ENCODE measurements at places on chromosomes 3 and 15.

DNA sequence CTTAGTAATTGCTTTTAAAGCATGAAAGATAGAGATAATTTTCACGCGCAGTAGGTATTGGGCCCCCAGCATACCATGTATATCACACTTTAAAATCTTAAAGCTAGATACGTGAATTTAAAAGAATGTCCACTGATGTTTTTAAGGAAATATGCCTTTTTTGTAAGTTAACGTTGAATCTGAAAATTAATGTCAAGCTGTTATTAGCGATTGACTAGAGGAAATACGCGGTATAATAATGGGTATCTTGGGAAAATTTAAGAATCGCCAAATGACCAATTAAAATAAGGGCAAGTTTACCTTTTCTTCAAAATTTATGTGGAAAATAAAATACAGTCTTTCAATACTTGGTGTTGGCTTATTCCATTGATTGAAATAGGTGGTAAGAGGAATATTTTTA lies 13.3 kb upstream of the CHD2 start:
- DNase-seq: no peak

GRCh38 chr3:63064209-63064755 lies 189.1 kb upstream of the CADPS start:
- DNase-seq: no peak

DNA sequence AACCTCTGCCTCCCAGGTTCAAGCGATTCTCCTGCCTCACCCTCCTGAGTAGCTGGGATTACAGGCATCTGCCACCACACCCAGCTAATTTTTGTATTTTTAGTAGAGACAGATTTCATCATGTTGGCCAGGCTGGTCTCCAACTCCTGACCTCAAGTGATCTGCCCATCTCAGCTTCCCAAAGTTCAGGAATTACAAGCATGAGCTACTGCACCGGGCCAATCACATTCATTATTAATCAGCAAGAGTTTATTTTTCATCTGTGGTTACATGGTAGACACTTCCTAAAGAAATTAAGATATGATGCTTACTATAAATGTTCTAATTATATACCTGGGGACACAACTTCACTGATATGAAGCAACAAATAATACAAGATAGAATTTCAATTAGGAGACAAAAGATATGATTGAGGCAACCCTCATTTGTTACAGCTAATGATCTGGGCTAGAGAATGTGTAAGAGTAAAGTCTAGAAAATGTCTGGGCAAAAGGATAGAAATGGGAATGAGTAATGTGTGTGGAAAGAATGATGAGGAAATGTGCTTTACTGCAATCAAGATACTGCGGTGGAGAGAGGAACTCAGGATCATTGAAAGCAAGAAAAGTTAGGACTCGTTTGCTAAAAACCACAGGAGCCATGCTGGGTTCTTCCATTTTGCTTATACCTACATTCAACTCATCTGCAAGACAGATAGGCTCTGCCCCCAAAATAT lies 366.8 kb downstream of the ZIC1 start:
- no peak for DNase-seq

GRCh38 chr3:55880357-55880756 lies 393.3 kb upstream of the WNT5A start:
- DNase-seq: no peak

- no peak for DNase-seq
Observed at GRCh38 chr3:129794311-129795185, 99.0 kb downstream of the TMCC1 start.

DNA sequence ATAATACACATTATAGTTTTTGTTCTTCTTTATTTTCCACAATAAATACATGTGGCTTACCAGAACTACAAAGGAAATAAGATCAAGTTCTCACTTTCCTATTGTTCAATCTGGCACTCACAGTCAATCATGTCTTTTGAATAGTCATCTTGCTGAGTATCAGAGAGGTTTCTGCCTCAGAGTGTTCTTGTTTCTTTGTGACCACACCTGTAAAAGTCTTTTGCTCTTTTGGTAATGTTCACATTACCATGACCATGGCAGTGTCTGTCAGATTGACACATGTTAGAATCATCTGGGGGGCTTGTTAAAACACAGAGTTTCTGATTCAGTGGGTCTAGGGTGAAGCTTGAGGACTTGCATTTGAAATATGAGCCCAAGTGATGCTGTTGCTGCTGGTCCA lies 135.0 kb downstream of the SATB1 start:
- DNase-seq: no peak

- DNase-seq: no peak
Observed at GRCh38 chr3:66484106-66484844, 16.5 kb downstream of the LRIG1 start.

GRCh38 chr3:49906073-49906743 lies 2.5 kb upstream of the MST1R start:
- peak; percentile 21 for DNase-seq

DNA sequence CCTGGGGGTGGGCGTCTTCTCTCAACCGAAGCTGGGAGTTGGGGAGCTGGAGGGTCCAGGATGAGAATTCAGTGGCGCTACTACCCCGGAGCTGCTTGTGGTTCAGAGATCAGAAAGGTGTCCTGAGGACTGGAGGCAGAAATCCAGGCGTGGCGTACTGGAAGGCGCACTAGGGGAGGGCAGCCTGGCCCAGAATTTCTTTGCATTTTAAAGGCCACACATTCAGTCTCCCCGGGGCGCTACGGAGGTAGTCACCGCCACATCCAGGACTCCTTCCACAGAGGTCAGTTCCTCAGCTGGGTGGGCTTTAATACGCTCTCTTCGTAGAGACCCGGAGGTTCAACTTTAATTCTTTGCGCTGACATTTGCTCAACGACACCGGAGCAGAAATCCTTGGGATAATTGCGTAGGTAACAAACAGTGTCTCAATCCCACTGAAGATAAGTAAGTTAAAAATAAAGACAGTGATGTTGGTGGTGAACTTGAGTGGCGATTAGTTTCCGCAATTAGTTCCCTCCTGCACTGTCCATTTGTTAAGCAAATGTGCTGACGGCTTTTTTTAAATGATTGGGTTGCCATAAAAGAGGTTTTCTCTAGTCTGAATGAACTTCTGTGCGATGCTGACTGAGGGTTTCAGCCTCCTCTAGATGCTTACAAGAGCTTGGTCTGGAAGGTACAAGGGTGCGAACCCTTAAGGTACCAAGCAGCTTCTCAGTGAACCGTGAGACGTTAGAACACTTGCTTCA lies 535 bp downstream of the MCTP2 start:
- DNase-seq: no peak

DNA sequence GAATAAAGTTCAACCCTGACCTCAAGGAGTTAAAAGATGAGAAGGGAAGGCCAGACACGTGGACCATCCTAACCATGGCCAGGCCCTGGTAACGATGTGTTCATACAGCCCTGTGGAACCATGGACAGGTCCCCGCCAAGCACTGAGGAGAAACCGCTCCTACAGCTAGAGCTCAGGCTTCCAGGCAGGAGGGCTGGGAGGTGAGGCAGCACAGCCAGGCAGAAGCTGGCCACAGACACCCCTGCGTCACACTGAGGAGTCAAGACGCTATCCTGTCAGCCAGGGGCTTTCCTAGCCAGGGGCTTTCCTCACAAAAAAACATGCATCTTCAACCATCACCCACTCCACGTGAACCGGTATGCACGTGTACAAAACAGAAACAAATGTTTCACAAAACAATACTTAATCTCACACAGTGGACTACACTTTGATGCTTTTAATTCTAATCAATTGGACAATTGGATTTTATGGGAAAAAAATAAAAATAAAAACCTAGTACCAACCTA lies 73.2 kb downstream of the TBC1D2B start:
- no peak for DNase-seq

Data from MV-4-11 (cell line).